ENCODE measurements at places on chromosomes 1 and 21.

DNA sequence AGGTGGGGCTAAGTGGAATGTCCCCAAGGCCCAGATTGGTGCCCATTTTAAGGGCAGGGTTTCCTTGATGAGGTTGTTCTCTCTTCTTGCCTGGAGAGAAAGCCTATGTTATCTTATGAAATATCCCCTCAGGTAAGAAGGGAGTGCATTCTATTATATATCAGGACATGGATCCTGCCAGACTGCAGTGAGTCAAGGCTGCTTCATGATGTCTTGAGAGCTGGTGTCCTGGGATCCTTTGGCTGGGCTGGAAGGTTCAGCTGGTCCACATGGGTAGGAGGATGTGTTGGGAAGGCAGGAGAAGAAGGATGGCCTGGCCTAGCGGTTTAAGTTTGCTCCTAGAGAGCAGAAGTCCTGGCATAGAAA, 207.6 kb downstream of the ROR1 start:
- no peak for DNase-seq

DNA sequence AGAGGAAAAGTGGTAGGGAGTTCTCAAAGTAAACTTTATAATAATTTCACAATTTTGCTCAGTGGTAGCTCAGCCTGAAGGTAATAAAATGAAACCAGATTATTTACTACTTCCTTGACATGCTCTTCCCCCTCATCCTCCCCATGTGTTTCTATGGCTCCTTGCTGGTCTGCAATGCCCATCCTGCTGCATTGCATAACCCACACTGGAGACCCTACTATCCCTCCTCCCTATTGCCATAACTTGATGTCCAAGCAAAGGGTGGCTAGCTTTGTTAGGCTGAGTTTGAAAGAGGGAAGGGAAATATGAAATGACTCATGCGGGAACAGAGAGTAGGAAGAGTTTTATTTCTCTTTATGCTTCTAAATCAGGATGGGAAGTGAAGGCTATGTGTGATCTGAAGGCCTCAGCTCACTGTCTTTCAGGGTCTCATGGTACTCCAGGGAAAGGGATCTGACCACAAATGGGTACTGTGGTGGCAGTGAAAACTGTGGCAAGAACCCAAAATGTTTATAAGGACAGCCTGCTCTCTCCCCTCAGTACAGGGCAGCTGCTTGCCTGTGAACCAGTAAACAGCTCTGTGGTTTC, 36.4 kb upstream of the HSD17B7 start:
- DNase-seq: no peak

GRCh38 chr1:147822292-147822691, 61.9 kb upstream of the GJA5 start:
- DNase-seq: no peak

DNA sequence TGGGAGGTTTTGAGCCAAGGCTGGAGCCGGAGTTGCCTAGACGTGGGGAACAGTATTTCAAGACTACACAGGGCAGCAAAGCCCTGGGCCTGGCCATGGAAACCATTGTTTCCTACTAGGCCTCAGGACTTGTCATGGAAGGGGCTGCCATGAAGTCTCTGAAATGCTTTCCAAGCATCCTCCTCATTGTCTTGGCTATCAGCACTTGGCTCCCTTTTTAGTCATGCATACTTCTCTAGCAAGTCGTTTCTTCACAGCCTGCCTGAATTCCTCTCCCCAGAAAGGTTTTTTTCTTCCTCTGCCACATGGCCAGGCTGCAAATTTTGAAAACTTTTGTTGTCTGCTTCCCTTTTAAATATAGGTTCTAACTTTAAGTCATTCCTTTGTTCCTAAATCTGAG, 406.6 kb upstream of the TMPRSS15 start:
- no peak for DNase-seq

DNA sequence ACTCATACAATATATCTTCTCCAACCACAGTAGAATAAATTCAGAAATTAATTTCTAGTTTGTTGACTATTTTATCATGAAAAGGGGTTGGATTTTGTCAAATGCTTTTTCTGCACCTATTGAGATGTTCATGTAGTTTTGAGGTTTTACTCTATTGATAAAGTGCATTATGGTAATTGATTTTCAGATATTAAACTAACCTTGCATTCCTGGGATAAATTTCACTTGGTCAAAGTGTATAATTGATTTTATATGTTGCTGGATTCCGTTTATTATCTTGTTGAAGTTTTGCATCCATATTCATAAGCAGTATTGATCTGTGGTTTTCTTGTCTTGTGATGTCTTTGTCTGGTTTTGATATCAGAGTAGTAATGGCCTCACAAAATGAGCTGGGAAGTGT, 34.4 kb upstream of the HYI start:
- no peak for DNase-seq

DNA sequence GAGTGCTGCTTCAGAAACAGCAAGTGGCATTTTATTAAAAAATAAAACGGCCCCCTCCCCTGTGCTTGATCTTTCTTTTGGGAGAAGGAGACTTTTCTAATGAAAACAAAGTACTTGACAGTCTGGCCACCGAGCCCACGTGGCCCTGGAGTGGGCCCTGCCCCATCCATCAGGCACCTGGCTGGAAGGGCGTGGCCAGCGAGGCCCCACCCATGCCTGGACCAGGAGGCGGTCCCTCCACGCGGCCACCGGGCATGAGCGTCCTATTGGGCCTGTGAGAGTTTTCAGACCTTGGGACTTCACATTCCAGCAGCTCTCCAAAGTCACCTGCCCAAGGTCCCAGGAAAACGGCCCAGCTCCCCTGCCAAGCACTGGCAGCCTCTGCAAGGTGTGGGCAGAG, 144.7 kb downstream of the CASZ1 start:
- DNase-seq: no peak

- no peak for DNase-seq
These were observed 108.0 kb upstream of the ST6GALNAC5 start for GRCh38 chr1:76759171-76759860.

- DNase-seq: no peak
These were observed 10.0 kb upstream of the LRRC8C start for GRCh38 chr1:89622895-89623294.

GRCh38 chr1:25006770-25007169, 76.7 kb upstream of the RUNX3 start:
- DNase-seq: no peak

DNA sequence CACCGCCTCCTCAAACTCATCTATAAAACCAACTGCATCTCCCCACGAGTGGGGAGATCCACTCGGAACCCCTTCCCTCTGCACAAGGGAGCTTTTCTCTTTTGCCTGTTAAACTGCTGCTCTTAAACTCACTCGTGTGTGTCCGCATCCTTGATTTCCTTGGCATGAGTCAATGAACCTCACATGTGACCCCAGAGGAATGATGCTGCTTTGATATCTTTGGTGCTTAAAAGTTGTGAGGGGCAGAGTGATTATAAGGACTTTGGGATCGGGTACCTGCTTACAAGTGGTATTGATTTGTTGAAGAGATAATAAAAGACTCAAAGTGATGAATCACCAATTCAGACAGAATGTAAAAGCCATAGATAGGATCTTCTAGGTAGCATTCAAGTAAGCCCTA, 125.3 kb downstream of the GREM2 start:
- no peak for DNase-seq

GRCh38 chr21:44919111-44919912, 1.4 kb downstream of the ITGB2 start:
- no peak for DNase-seq

- DNase-seq: no peak
These were observed 160.2 kb downstream of the VAV3 start for GRCh38 chr1:107804741-107805140.

DNA sequence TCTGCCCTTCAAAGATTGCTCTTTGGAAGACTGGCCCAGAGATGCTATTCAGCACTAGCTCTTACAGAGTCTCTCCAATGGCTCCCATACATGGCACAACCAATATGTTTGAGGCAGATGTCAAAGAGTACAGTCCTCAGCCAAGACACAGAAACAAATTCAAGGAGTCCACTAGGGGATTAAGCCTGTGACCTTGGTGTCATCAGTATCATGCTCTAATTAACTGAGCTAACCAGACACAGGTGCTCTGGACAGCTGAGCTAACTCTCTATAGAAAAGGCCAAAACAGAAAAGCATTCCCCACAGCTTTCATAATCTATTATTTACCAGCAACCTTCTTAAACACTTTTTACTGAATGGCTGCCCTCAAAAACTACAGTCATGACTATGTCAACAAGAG, 666.0 kb upstream of the PLXNA2 start:
- no peak for DNase-seq

- DNase-seq: no peak
These were observed 24.1 kb upstream of the NFASC start for GRCh38 chr1:204846546-204846945.

GRCh38 chr1:39926343-39926793, 24.7 kb upstream of the MYCL start:
- no peak for DNase-seq

DNA sequence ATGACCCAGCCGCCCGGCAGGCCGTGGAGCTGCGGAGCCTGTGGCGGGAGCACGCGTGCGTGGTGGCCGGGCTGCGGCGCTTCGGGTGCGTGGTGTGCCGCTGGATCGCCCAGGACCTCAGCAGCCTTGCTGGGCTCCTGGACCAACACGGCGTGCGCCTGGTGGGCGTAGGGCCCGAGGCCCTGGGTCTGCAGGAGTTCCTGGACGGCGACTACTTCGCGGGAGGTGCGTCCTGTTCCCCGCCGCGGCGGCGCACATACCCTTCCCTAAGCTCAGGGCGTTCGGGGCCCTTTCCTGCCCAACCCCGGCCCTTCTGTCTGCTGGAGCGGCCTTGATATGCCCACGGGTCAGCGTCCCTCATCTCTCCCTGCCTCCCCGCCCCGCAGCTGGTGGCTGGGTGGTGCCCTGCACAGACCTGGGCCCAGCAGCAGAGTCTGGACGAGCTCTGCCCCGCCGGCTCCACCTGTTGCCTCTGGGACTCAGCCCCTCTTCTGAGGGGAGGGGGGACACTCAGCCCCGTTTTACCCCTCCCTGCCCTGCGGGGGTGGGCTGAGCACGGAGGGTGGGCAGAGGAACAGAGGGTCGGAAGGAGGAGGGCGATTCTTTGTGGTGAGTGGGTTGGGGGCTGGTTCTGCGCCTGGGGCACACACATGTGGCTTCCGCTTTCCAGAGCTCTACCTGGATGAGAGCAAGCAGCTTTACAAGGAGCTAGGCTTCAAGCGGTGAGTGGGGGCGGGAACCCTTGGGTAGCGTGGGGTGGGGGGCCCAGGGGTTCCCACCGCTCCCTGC, 688 bp downstream of the PRXL2B start:
- peak; percentile 70 for DNase-seq

- no peak for DNase-seq
These were observed 18.8 kb downstream of the UCK2 start for GRCh38 chr1:165845992-165846748.

- DNase-seq: peak; percentile 66
These were observed 138.4 kb downstream of the SYT2 start for GRCh38 chr1:202571719-202572339.

- DNase-seq: peak; percentile 76
These were observed 33.4 kb downstream of the QSOX1 start for GRCh38 chr1:180188091-180188506.
